ENCODE measurements at places on chromosomes 6 and 20. TPM values are rescaled to one million over a fixed set of nuclear protein-coding genes. Genes with fewer than 3 reads are reported as not detected.
A peak's percentile ranks its signal among the peaks of the same experiment; 100 is the strongest.

ECT2L gene
- not detected for total RNA-seq

SOX18 gene
- 18.7 TPM for total RNA-seq

TP53INP2 gene
- total RNA-seq: 20.6 TPM

FOXQ1 gene
- 11.7 TPM for total RNA-seq

C20orf144 gene
- total RNA-seq: not detected

GRCh38 chr20:11020712-11021111 is 346.9 kb upstream of the JAG1 start:
- H3K27ac ChIP-seq: no peak overlapping the region
- no peak overlapping the region for H3K4me3 ChIP-seq
- no peaks in the 10 kb centered on the region for H3K27me3 ChIP-seq
- no peaks in the 10 kb centered on the region for H3K36me3 ChIP-seq

DNA sequence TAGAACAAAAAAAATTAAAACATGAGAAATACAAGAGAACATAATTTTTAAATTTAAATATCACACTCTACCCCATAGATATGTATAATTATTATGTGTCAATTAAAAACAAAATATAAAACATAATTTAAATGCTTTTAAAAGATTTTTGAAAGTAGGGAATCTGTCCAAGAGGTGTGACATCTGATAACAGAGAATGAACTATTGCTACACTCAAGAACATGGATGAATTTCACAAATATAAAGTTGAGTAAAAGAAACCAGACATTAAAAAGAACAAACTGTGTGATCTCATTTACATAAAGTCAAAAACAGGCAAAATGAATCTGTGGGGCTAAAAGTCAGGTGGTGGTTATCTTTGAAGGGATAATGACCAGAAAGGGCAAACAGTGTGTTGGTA is 106.5 kb upstream of the COL21A1 start:
- DNase-seq: no peak
- no peaks in the 10 kb centered on the region for H3K27me3 ChIP-seq
- no peak overlapping the region for H3K27ac ChIP-seq
- H3K36me3 ChIP-seq: no peaks in the 10 kb centered on the region
- no peak overlapping the region for H3K4me3 ChIP-seq

DNA sequence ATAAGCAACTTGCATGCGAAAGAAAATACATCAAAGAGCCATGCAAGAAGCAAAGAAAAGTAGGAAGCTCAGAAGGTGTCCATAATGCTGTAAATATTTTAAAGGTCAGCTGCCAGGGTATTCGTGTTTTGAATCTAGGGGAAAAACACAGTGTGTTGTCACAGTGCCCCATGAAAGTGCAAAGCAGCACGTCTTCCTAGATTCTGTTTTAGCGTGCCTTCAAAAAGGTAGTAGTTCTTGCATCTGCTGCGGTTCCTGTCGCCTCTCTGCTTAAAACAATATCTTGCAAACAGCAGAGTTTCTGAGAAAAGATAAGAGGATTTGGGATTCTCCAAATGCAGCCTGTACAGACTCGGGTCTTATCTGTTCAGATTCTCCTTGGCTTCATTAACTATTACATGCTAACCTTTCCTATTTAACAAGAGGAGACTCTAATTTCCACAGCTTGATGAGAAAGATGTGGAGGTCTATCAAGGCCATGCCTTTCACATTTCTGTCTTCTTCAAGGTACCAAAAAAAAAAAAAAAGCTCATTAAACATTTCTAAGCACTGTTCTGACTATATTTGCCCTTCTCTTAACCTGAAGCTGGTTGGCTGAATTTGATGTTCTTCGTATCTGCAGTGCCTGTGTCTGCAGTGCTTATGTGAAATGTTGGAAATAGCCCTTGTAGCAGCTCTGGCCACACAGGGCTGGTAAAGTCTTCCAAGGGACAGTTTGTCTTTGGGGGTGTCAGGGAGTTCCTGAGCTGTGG is 297.5 kb downstream of the ADGB start:
- H3K4me3 ChIP-seq: no peak overlapping the region
- DNase-seq: no peak
- no peaks in the 10 kb centered on the region for H3K36me3 ChIP-seq
- H3K27me3 ChIP-seq: no peaks in the 10 kb centered on the region

GRCh38 chr6:166026586-166027126 is 141.0 kb downstream of the TBXT start:
- H3K36me3 ChIP-seq: no peaks in the 10 kb centered on the region
- H3K4me3 ChIP-seq: no peak overlapping the region
- peaks cover 6% of the 10 kb centered on the region for H3K4me1 ChIP-seq
- no peaks in the 10 kb centered on the region for H3K27me3 ChIP-seq
- DNase-seq: no peak

- no peaks in the 10 kb centered on the region for H3K27me3 ChIP-seq
- no peaks in the 10 kb centered on the region for H3K4me1 ChIP-seq
- H3K4me3 ChIP-seq: no peak overlapping the region
- H3K36me3 ChIP-seq: no peaks in the 10 kb centered on the region
- no peak for DNase-seq
- no peak overlapping the region for H3K27ac ChIP-seq
Measured at GRCh38 chr6:154622618-154623336, 110.4 kb upstream of the SCAF8 start.

GRCh38 chr6:137471497-137471896 is 22.7 kb downstream of the OLIG3 start:
- H3K4me3 ChIP-seq: no peak overlapping the region
- H3K36me3 ChIP-seq: no peaks in the 10 kb centered on the region
- no peaks in the 10 kb centered on the region for H3K4me1 ChIP-seq
- no peak for DNase-seq
- H3K27ac ChIP-seq: no peak overlapping the region

DNA sequence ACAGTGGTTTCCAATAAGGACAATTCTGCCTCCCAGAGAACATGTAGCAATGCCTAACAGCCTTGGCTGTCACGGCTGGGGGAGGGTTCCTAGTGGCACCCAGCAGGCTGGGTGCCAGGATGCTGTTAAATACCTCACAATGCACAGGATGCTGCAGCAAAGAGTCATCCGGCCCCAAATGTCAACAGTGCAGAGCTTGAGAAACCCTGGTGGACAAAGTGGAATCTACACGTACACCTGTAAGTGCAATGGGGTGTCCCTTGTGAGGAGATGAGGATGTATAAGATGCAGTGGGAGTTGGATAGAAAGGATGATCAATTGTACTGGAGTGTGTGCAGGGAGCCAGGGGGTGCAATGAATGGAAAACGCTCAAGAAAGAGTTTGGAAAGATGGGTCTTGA is 142.4 kb downstream of the FNDC1 start:
- no peaks in the 10 kb centered on the region for H3K4me1 ChIP-seq
- H3K27ac ChIP-seq: no peak overlapping the region
- no peaks in the 10 kb centered on the region for H3K36me3 ChIP-seq
- DNase-seq: no peak

DNA sequence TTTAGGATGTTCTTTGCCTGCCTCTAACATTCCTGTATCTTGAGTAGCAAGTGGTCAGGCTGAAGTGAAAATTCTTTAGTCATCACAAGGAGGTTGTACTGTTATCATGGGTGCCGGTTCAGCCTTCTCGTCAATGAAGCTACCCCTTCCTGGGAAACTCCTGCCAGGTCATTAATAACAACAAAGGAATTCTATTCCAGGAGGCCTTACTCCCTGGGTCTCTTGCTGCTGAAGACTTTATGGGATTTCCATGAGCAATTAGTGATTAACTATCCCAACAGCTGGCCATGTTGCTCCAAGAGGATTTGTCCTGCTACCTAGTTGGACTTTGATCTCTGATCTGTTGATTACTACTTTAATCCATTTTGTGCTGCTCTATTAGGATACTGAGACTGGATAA is 62.7 kb upstream of the ELOVL5 start:
- H3K36me3 ChIP-seq: no peaks in the 10 kb centered on the region
- no peaks in the 10 kb centered on the region for H3K27me3 ChIP-seq
- H3K27ac ChIP-seq: no peak overlapping the region
- H3K4me3 ChIP-seq: no peak overlapping the region

GRCh38 chr6:118897386-118897785 is 3.4 kb downstream of the ASF1A start:
- H3K27me3 ChIP-seq: no peaks in the 10 kb centered on the region
- peak overlapping the region; percentile 90 for H3K27ac ChIP-seq
- no peak overlapping the region for H3K4me3 ChIP-seq
- no peak for DNase-seq

DNA sequence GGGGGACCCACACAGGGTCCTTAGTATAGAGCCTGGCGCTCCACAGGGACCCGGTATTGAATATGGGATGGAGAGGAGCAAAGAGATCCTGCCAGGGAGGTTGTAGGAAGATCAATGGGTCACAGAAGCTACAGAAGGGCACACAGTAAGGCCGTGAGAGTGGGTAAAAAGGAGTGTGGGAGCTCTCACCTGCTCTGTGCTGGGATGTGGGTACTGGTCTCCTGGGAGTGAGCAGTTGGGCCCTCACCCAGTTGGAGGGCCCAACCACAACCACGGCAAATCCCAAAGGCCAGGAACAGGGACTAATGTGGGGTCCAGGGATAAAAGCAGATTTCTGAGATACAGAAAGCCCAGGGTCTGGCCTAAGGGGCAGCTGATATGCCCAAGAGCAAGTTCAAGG is 73.4 kb upstream of the RNF24 start:
- H3K4me3 ChIP-seq: no peak overlapping the region
- H3K36me3 ChIP-seq: no peaks in the 10 kb centered on the region
- peaks cover 8% of the 10 kb centered on the region for H3K4me1 ChIP-seq
- no peak overlapping the region for H3K27ac ChIP-seq
- no peak for DNase-seq
- no peaks in the 10 kb centered on the region for H3K27me3 ChIP-seq

DNA sequence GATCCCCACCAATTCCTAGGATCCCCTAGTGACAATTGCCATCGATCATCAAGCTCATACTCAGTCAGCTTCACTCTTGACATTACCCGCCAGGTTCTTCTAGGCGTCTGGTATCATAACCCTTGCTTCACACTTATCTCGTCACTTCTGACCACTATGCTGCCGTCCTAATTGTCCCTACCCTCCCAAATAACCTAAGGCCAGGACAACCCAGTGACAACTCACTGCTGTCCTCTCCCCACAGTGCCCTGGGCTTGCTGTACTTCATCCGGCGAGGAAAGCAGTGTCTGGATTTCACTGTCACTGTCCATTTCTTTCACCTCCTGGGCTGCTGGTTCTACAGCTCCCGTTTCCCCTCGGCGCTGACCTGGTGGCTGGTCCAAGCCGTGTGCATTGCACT is 3.7 kb downstream of the SYS1 start:
- H3K27ac ChIP-seq: no peak overlapping the region
- DNase-seq: no peak
- no peaks in the 10 kb centered on the region for H3K36me3 ChIP-seq
- peaks cover 5% of the 10 kb centered on the region for H3K4me1 ChIP-seq
- H3K4me3 ChIP-seq: no peak overlapping the region

GRCh38 chr6:169725125-169726048 is 1.1 kb upstream of the PHF10 start:
- H3K27me3 ChIP-seq: no peaks in the 10 kb centered on the region
- peaks cover 28% of the 10 kb centered on the region for H3K4me1 ChIP-seq
- no peak for DNase-seq
- H3K27ac ChIP-seq: peak overlapping the region; percentile 76

GRCh38 chr6:44642870-44643522 is 255.5 kb downstream of the CDC5L start:
- DNase-seq: no peak
- H3K36me3 ChIP-seq: no peaks in the 10 kb centered on the region
- no peak overlapping the region for H3K4me3 ChIP-seq
- no peak overlapping the region for H3K27ac ChIP-seq
- H3K27me3 ChIP-seq: no peaks in the 10 kb centered on the region

DNA sequence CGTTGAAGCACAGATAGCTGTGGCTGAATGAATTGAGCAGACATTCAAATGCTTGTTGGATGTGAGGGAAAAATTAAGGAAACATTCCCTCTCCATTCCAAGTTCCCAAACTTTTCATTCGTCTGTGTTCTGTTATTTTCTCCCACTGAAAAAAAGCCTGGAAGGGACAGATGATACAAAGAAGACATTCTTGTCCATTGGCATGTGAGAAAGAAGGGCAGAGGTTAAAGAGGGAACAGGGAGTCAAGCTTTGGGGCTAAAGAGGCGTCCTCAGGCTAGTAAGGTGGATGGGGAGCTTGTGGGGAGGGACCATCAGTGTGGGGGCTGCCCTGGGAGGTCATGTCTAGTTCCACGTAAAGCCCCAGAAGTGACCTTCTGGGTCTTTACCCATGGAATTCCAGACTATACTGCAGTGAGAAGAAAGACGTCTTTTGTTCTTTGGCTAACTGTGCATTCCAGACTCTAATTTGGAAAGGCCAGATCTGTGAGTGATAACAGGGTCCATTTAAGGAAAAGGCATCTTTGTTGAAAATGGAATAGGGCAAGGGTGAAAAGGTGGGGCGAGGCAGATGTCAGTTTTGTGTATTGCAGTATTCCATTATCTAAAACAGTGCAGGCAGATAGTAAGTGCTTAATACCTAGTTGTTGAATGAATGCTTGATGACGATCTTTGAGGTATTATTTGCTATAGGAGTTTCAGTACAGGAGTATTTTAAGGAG is 117.5 kb downstream of the SOX4 start:
- peaks cover 11% of the 10 kb centered on the region for H3K4me1 ChIP-seq
- H3K27me3 ChIP-seq: no peaks in the 10 kb centered on the region
- DNase-seq: no peak
- no peaks in the 10 kb centered on the region for H3K36me3 ChIP-seq
- peak overlapping the region; percentile 51 for H3K27ac ChIP-seq

DNA sequence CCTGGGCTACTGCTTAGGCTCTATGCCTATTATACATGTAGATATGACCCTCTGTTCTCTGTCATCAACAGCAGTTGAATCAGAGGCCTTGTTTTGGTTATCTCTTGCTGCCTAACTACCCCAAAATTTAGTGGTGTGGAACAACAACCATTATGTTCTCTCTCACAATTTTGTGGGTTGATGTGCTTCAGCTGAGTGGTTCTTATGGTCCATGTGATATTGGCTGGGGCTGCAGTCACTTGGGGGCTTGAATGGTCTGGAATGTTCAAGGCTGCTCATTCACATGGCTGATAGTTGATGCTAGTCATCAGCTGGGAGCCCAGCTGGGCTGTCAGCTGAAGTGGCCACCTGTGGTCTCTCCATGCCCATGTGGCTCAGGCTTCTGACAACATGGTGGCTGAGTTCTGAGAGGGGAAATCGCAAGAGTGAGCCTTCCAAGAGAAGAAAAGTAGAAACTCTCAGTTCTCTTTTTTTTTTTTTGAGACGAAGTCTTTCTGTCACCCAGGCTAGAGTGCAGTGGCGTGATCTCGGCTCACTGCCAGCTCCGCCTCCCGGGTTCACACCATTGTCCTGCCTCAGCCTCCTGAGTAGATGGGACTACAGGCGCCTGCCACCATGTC is 47.8 kb downstream of the SHLD1 start:
- no peak for DNase-seq
- no peaks in the 10 kb centered on the region for H3K27me3 ChIP-seq
- H3K4me1 ChIP-seq: no peaks in the 10 kb centered on the region
- H3K4me3 ChIP-seq: no peak overlapping the region

- no peak for DNase-seq
- peaks cover 9% of the 10 kb centered on the region for H3K36me3 ChIP-seq
- no peaks in the 10 kb centered on the region for H3K27me3 ChIP-seq
Measured at GRCh38 chr6:170311696-170312095, 5.1 kb downstream of the FAM120B start.
